ENCODE measurements at places on chromosomes 4 and X.

- ATAC-seq, result no peak
These were observed 1.3 kb downstream of the ASB12 start for GRCh38 chrX:64229154-64229553.

DNA sequence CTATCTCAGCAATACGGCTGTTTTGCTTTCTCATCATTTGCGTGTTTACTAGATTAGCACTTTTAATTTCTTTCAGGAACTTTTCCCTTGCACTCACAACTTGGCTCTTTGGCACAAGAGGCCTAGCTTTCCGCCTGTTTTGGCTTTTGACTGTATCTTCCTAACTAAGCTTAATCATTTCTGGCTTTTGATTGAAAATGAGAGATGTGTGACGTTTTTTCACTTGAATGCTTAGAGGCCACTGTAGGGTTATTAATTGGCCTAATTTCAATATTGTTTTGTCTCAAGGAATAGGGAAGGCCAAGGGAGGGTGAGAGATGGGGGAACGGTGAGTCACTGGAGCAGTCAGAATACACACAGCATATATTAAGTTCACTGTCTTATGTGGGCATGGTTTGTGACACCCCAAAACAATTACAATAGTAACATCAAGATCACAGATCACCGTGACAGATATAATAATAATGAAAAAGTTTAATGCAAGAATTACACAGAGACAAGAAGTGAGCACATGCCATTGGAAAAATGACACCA, 27.3 kb downstream of the MND1 start:
- ATAC-seq, result peak; percentile 60

GRCh38 chrX:138853936-138854335, 142.4 kb upstream of the FGF13 start:
- ATAC-seq, result no peak

DNA sequence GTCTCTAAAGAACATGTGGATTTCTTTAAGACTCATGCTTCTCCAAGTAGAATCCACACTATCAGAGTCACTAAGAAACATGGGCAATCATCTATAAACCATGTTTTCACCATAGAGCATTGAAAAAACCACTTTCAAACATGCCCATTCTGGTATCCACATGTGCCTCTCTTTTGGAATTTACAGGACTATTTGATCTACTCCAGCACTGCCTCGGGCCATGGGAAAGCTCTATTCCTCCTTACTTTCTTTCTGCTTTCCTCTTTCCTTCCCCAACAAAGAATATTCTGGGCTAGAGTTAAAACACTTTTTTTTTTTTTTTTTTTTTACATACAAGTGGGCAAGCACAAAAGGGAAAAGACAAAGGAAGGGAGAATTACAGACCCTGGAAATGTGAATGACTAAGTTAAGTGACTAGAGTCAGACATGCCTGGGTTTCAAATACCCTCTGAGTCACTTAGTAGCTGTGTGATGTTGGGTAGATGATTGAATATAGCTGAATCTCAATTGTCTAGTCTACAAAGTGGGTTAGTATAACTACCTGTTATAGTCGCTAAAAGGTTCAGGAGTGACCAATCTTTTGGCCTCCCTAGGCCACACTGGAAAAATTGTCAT, 847.7 kb upstream of the INTU start:
- ATAC-seq, result no peak

- ATAC-seq, result no peak
These were observed 324.5 kb upstream of the RPS6KA3 start for GRCh38 chrX:20591246-20591645.

DNA sequence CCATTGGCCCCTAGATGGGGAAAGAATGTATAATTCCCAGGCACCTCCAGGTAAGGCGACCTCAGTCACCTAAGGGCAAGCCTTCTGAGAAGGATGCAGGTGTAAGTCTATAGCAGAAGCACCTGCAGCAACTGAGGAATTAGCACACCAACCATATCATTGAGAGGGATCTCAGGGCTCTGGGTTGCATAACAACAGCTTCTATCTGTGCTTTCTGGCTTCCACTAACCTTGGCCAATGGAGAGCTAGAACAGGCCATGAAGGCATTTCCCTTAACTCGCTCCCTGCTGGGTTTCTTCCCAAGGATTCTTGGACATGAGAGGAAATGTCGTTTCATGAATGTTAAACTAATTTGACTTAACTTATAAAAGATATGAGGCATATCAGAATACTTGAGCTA, 177.8 kb upstream of the GK2 start:
- ATAC-seq, result no peak

DNA sequence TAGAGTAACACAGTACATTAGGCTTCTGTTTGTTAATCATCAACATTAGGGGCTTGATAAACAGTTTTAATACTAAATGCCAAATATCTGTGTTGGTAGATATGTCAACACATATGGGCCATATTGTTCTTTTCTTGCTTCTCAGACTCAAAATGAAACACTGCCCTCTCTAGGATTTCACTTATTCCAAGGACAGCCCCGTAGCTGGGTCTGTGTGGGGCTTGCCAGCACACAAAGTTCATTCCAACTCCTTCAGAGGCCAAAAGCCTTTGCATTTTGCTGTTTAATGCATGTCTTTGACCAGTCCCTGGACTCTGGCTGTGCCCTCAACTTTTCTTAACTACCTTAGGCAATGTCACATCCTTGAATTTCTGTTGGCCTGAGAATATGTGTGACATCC, 102.0 kb upstream of the ZNF827 start:
- no peak for ATAC-seq

- ATAC-seq, result no peak
These were observed 50.1 kb downstream of the C4orf51 start for GRCh38 chr4:145730026-145730425.

DNA sequence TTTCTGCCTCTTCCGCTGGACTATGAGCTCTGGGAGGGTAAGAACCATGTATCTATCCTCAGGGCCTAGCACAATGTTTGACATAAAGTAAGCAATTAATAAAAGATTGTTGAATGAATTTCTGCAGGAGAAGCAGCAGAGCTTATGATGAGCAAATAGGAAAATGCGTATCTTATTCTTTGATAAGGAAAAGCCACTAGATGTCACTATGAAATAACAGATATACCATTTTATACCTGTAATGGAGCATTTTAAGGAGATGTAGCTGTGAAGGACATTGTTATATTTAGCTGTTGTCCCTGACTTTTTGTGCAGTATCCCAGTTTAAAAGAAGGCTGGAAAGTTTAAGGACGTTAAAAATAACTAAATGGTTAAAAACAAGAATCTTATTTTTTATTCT, 147.2 kb upstream of the MBNL3 start:
- no peak for ATAC-seq

GRCh38 chr4:123350191-123350544, 46.4 kb upstream of the SPRY1 start:
- ATAC-seq, result no peak

DNA sequence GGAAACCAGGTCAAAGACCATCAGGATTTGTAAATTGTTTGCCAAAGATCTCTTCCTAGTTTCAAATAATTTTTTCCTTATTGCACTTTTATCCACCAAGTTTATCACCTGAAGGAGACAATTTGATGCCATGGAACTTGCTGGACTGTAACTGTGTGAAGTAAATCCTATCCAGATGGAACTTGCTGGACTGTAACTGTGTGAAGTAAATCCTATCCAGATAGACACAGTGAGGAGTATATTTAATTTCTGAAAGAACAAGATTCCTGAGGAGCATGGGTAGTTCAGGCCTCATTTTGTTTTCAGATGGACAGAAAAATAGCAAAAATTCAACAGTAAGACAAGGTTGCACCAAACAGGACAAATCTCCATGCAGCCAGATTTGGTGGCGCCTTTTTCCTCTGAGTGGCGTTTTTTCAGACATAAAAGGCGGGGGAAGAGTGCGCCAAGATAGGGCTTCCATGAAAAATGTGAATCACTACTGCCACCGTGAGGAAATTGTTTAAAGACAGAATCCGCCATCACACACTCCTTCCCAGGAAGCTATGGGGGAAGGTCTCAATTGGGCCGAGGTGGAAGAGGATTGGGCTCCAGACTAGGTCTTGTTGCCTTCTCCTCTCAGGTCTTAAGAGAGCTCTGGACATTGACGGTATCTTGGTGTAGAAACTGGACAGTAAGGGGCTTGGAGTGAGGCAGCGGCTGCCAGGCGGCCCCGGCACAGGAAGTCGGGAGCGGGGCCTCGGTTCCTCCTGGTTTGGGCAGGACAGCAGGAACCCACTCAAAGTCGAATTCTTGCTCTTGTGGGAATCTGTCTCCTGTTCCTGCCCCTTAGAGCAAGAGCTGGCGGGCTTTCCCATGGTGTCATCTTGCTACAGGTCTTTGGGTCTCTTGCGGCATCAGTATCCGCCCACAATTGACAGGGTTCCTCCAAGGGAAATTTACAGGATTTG, 234.7 kb downstream of the OR13H1 start:
- no peak for ATAC-seq

GRCh38 chr4:76539979-76540378, 105.0 kb downstream of the SHROOM3 start:
- ATAC-seq, result no peak

DNA sequence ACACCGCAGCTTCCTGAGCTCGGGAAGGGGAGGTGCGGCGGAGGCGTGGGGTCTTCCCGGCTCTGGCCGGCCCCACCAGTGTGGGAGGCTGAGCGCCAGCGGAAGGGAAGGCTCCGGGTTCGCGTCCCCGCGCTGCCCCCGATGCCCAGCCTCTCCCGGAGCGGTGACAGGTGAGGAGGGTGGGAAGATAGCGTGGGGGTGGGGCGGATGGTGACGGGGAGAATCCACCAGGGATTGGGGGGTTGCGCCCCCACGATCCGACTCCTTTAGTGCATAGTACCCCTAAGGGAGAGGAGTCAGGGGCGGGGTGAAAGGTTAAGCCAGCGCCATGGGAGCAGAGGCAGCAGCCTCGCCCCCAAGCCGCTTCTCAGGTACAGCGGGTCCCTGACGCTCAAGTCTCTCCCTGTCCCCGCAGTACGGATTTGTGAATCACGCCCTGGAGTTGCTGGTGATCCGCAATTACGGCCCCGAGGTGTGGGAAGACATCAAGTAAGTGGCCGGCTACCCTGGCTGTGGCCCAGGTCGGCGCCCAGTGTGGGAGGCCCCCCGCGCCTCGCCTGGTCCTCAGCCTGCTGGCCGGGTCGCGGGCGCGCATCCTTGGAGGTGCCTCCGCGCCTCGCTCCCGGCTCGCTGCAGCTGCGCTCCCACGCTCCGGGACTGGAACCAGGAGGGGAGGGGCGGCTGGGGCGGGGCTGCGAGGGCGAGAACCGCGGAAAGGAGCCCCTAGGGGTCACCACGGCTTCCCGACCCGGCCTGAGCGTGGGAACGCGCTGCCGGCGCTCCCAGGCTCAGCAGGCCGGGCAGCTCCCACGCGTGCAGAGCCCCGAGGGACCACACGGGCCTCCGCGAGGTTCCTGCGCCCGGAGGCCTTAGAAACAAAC, 791 bp downstream of the GUCY1B1 start:
- no peak for ATAC-seq

GRCh38 chr4:160611181-160611580, 1508.3 kb downstream of the RAPGEF2 start:
- ATAC-seq, result no peak

DNA sequence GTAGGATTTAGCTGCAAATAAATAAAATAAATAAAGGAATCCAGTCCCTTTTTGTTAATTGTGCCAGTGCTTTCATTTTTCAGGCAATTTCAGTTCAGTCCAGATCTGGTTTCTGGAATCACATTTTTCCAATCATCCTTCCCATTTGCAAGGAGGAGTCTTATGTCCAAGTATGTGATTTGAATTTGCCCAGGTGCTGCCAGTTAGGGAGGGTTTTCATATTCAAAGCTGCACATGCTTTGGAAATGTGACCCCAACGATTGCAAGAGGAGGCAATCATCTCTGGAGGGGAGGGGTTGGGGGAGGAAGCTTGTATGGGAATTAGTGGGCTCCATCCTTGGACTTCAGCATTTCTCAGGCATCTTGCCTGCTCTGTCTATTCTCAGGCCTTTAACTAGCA, 4.4 kb downstream of the PLAC1 start:
- ATAC-seq, result no peak

DNA sequence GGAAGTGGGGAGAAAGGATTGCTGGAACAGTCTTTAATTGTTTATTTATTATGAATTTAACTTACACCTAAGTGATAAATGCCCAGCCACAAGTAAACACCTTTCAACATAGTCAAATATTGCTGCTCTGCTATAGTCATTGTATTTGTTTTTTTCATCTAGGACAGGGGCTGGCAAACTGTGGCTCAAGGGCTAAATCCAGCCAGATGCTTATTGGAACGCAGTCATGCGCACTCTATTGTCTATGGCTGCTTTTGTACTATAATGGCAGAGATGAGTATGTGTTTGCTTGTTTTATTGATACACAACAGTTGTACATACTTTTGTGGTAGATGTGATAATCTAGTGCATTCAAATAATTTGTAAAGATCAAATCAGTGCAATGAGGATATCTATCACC, 95.3 kb downstream of the ZAR1 start:
- ATAC-seq, result no peak

DNA sequence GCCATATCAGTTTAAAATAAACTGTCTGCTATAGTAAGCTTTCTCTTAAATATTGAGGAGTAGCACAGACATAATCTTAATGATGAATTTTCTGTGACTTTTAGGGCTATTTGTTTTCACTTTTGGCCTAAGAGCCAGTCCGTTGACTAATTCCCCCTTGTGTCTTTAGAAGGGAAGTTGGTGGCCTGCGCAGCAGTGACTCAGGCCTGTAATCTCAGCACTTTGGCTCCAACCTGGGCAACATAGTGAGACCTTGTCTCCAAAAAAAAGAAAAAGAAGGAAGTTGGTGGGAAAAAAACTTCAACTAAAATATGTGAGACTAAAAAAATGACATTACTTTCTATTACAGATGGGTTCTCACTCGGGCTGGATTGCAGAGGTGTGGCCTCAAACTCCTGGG, 3.4 kb downstream of the NCAPG start:
- no peak for ATAC-seq

- no peak for ATAC-seq
These were observed 35.7 kb downstream of the APOO start for GRCh38 chrX:23871905-23872546.

- ATAC-seq, result no peak
These were observed 242.7 kb upstream of the WDFY3 start for GRCh38 chr4:85209161-85209560.
